ENCODE measurements at places on chromosomes 1 and 21.

- DNase-seq: no peak
Measured at GRCh38 chr1:233328142-233328921, 808 bp downstream of the MAP3K21 start.

DNA sequence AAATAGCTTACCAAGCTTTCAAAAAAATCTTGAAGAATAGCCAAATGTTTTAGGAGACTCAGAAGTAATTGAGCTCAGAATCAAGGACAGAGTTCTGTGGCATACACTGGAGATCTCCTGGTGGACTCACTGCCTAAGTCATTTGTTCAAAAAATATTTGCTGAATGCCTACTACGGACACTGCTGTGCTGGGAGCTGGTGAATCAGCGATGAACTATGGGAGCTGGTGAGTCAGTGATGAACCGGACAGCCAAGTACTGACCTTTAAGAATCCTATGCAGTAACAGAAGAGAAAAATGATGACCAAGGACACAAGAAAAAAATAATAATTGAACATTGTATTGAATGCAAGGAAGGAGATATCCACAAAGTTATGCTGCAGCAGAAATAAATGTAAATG lies 717.9 kb upstream of the CXADR start:
- no peak for DNase-seq

GRCh38 chr1:94901841-94902240 lies 25.1 kb downstream of the CNN3 start:
- DNase-seq: no peak

DNA sequence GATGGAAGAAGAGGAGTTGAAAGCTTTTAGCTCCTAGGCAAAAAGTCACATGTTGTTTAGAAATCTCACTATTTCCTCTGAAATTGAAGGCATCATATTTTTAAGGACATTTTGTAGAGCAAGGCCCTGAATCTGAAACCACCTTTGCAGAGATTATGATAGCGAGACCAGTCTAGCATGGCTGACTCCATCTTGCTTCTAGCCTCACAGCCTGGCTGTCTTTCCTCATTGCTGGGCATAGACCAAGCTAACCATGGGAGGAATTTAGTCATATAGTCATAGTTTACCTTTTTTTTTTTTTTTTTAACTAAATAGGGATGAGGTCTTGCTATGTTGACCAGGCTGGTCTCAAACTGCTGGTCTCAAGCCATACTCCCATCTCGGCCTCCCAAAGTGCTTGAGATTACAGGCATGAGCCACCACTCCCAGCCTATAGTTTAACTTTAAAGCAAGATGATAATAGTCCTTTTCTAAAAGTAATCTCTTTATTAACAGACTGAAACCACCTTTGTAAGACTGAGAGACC lies 42.2 kb upstream of the ZNF326 start:
- DNase-seq: no peak

- no peak for DNase-seq
Measured at GRCh38 chr1:220430059-220430458, 97.9 kb upstream of the MARK1 start.

- DNase-seq: no peak
Measured at GRCh38 chr1:115718011-115718754, 50.3 kb downstream of the CASQ2 start.

DNA sequence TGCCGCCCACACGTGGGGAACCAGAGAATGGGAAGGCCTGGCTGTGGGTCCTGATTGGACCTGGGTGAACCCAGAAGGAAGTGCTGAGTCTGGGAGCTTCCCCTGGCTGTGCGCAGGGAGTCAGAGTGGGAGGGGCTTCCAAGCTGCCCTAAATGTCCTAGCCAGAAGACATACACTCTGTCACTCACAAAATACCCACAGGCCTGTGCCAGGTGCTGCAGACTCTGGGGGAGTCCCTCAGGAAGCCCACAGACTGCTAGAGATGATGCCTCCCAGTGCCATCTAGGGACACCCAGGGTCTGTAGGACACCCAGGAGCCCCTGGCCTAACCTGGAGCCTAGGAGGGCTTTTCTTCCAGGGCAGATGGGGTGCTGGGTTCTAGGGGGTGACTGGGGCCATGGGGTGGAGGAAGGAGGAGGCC lies 33.7 kb upstream of the LRP8 start:
- no peak for DNase-seq

DNA sequence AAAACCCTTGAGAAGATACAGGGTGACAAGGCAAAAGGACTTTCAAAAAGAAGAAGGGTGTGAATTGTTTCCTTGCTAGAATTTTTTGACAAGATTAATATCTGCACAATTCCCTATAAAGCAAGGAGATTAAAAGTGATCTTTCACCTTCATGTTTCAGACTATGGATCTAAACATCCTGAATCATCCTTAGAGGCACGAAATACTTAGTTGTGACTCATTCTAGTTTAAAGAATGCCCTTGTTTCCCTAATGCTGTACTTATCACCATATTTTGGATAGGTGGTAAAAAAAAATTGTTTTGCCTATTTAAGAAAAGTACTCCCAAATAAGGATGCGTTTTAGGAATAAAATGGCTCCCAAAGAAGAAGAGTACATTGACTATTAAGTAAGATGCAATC lies 415.1 kb downstream of the LRRIQ3 start:
- DNase-seq: no peak

GRCh38 chr1:160637821-160638539 lies 8.9 kb downstream of the SLAMF1 start:
- DNase-seq: no peak

DNA sequence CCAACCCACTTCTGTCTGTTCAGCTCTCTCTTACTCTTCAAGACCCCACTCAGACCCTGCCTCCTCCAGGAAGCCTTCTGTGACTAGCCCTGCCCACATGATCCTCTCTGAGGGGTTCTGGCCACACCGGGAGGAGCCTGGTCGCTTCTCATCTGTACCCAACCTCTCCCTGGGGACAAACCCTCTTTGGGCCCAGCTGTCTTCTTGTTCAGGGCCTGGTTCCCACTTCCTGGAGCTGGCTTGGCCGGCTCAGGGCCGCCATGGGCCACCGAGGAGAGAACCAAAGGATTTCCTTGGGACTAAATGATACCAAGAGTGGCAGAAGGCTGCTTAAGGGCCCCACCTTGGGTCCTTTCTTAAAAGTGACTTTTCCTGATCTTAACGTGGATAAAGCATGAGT lies 124.7 kb upstream of the ZBTB40 start:
- no peak for DNase-seq

DNA sequence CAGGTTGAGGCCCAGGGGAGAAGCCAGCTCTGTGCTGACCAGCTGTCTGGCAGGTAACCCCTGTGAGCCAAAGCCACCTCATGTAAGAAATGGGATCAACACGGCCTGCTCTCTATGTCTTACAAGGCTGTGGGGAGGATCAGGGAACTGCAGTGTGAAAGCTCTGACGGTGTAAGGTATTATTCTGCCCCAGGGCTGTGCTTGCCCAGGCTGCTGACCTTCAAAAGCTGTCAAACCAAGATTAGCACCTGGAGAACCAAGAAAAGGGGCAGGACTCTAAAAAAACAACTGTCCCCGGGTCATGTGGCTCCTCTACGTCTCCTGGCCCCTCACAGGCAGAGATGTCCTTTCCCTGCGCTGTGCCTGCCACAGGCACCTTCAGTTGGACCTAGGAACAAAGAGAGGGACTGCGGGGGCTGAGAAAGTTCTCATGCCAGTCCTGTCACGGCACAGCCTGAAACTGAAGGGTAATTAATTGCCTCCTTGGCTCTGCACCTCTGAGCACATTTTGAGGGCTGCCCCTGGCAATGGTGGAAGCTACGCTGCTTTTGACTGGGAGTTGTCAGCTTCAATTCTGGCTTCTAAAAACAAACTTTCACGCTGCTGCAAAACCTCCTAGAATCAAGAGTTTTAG lies 77.6 kb downstream of the PGBD5 start:
- DNase-seq: no peak

- DNase-seq: no peak
Measured at GRCh38 chr1:25150985-25151495, 81.3 kb downstream of the SYF2 start.

DNA sequence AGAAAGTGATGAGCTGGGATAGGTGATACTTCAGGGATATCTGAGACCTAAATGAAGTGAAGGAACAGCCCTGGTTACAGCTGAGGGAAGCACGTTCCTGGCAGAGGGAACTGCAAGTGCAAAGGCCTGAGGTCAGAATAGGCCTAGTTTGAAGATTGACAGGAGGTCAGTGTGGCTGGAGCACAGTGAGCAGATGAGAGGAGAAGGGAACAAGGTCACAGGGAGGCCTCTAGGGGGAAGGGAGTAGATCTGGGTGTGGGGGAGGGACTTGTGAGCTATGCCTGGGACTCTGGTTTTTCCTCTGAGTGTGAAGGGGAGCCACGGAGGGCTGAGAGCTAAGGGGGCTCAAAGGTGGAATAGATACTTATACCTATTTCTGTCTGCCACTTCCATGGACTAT lies 736.4 kb downstream of the MATN1 start:
- no peak for DNase-seq

DNA sequence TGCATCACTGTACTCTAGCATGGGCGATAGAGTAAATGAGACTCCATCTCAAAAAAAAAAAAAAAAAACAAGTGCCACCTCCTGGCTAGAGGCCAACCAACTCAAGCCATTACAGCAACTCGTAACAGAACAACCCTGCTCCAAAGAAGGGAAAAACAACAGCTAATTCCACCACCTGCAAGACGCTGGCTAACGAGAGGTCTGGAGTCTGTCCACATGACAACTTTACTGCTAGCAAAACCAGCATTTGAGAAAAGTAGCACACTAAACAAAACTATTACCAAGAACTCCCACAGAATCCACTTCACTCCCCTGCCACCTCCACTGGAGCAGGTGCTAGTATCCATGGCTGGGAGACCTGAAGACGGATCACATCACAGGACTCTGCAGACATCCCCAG lies 24.1 kb upstream of the EGLN1 start:
- no peak for DNase-seq

GRCh38 chr1:32042330-32042729 lies 28.7 kb downstream of the KHDRBS1 start:
- no peak for DNase-seq

DNA sequence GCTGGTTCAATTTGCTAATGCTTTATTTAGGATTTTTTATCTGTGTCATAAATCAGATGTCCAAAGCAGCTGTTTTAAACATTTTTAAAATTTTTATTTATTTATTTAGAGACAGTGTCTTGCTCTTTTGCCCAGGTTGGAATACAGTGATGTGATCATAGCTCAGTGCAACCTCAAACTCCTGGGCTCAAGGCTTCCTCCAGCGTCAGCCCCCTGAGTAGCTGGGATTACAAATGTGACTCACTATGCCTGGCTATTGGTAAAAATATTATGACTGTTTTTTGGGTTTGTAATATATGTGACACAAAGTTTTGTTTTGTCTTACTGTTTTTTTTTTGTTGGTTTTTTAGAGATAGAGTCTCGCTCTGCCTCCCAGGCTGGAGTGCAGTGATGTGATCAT lies 11.8 kb downstream of the ZBED6 start:
- DNase-seq: no peak

DNA sequence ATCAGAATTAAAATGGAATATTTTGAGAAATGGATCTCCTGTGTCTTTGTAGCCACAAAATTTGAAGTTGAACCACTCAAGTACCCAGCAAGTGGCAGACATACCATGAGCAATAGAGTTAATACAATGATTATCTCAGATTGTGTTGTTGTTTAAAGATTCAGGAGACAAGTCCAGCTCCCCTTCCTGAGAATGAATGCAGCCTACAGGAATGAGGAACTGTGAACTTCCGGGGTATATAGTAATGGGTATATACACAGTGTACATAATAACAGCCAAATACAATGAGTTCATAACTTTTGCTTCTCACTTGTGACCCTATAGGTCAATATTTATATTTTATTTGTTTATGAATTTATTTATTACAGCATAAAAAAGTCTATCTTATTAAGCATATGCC lies 445.0 kb downstream of the SETD4 start:
- DNase-seq: no peak

DNA sequence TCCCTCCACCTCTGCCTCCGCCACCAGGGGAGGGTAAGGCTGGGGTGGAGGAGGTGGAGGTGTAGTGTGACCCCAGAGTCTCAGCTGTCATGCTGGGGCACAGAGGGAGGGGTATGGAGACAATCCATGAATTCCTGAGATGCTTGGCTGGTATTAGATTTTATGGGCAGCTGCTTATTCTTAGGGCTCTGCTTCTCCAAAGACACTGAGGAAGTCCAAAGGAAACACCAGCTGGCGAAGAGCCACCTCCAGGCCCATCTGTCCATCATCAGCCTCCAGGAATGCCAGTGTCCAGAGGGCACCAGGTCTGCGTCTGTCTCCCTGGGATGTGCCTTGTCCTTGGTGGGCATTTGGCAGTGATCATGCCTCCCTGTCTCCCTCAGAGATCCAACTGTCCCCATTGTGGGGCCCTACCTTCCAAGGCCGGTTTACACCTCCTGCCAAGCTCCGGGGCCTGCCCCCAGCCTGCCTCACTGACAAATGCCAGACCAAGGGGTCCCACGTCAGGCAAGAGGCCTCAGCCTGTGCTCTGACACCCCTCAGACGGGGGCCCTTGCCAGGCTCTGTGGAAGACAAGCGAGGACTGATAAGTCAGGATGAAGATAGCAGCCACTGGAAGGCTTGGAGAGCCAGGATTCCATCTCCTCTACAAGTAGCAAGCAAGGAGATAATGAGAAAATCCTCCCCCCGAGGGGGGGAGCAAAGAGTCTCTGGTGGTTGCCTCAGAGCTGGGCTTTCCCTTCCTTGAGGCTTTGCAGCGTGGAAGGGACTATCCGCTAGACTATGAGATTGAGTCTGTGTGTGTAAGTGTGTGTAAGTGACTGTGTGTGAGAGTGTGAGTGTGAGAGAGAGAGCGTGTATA lies 1.6 kb downstream of the TNNI1 start:
- no peak for DNase-seq

DNA sequence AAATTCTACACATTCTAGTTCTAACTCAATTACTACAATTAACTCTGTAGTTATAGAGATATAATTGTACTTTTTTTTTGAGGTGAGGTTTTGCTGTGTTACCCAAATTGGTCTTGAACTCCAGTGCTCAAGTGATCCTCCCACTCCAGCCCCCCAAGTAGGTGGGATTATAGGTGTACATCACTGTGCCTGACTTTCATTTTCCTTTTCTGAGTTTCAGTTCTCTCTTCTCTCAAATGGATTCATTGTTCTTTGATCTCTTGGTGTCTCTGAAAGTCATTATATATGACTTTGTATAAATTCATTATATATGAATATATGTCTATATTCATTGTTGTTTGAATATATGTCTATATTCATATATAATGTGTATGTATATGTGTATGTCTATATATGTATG lies 74.0 kb upstream of the GALNT2 start:
- DNase-seq: no peak

- DNase-seq: no peak
Measured at GRCh38 chr21:44326272-44326647, 12.9 kb downstream of the CFAP410 start.

DNA sequence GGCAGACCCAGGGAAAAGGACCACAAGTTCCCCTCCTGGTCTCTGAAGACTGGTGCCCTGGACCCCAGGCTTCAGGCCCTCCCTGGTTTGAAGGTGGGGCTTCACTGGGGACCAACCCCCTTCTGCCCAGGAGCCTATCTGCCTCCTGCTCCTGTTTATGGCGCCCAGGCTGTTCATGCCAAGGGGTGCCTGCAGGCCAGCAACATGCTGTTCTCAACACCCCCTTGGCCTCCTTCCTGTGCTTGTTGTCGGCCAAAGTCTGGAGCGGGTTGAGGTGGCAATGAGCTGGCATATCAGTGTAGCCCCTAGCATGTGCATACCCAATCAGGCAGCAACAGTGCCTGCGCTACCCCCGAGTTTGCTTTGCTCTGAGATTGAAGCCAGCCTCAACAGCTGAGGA lies 46.3 kb downstream of the ATP6V1G3 start:
- DNase-seq: no peak

Measured in stimulated activated CD8-positive, alpha-beta memory T cell treated with anti-CD3 and anti-CD28 coated beads, Interleukin-2, amount 100 ng/mL, for 1 hour (primary cell).